ENCODE measurements at places on chromosomes 4 and X.

GRCh38 chr4:76514087-76514486, 79.1 kb downstream of the SHROOM3 start:
- DNase-seq = no peak

DNA sequence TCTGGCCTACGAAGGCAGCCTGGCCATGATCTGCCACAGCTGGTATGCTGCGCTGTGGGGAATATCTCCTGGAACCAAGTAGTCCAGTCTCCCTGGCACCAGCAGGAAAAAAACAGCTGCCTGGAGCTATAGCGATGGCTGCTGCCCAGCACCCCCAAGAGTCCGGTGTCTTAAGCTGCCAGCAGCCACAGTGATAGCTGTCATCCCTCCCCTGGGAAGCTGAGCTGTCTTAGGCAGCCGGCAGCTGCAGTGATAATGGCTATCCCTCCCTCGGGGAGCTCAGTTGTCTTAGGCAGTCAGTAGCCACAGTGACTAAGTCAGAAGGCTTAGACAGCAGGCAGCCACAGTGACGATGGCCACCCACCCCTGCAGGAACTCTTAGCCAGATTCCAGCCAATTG, 205.1 kb downstream of the STPG2 start:
- DNase-seq = no peak

DNA sequence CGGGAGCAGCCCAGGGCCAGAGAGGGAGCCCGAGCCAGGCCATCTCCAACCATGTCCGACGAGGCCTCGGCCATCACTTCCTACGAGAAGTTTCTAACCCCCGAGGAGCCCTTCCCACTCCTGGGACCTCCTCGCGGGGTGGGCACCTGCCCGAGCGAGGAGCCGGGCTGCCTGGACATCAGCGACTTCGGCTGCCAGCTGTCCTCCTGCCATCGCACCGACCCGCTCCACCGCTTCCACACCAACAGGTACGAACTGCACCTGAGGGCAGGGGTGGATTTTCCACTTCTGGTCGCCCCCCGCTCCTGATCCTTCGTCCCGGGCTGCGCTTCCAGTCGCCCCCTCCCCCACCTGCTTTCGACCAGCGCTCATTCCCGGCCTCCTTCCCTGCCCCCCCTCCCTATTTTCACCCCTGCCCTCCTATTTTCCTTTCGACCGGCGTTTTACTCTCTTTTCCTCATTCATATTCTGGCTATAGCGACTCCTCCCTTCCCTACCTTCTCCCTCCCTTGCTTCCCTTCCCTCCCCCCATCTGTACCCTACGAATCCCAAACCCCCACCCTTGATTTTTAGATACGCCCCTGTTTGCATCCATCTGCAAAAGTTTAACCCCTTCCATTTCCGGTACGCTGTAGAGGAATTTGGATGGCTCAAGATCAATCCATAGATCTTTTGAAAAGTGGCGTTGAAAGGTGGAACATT, 633 bp downstream of the FAM199X start:
- no peak for DNase-seq

DNA sequence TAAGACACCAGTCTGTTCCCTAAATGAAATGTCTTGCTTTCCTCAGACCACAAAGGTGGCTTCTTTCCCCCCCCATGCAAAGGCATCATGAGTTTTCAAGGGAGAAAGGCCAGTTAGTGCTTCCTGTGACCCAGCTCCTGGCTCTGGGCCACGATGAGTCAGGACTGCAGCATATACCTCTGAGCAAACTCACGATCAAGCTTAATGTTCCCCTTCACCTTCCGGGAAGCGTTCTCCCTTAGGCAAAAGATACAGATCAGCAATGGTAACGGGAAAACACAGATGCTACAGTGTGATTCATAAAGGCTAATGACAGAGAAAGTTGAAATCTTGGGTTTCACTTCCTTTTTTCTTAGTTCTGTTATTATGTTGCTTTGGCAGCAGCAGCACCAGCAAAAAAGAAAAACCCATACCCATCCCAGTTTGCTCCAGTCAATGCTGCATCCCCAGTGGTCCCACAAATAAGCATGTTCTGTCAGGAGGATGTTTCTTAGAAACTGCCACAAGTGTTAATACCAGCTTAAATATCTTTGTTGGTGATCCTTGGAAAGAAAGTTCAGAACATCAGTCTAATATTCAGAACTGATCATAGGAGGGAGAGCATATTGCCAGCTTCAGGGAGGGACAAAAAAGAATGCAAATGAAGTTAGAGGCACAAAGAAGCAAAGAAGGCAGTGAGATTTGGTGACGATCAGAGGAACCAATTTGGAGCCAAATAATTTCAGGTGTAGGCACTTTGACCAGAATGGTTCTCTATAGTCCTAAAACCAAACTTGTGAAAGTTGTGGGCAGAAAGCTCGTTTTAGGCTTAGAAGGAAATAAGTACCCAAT, 41.2 kb downstream of the LONRF3 start:
- no peak for DNase-seq

DNA sequence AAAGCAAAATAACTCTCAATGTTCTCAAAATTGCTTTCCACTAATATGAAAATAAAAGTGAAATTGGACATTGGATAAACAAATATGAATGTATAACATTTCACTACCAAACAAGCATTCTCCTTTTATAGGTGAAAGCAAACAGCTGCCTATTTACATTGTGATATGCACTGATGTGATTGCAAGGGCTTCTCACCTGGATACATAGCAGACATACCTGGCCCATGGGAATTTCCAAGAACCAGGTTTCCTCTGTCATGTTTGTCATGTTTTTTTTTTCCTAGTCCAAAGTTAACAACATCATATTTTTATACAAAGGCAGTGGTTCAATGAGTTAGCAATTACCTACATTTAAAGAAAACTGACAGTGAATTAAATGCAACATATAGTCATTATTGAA, 228.5 kb downstream of the ANKRD50 start:
- DNase-seq = no peak

DNA sequence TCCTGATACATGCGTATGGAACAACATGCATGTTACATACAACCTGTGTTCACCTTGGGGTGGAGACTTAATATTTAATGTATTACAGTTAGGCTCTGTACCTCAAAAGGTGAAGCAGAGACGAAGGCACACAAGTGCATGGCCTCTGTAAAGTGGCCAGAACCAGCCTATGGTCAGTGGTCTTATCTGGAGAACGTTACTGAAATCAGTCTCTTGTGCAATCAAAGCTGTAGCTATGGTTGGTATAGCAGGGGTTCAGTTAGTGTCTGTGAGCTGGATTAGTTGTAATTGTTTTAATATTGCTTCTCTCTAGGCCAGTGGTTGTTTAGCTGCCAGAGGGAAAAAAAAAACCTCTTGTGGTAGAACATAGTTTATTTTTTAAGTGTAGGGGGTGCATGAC, 2.2 kb upstream of the TMEM33 start:
- no peak for DNase-seq

GRCh38 chr4:182518421-182518820, 275.2 kb downstream of the TENM3 start:
- DNase-seq = no peak

DNA sequence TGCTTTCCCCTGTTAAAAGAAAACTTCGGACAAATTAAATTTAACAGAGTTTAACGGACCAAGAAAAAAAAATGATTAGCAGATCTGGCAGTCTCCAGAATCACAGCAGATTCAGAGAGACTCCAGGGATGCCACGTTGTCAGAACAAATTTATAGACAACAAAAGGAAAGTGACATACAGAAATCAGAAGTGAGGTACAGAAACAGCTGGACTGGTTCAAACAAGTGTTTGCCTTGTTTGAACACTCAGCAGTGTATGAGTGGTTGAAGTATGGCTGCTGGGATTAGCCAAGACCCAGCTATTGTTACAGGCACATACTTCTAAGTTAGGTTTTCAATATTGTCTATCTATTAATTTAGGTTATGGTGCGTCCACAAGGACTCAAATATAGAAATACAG, 19.1 kb downstream of the PIR start:
- DNase-seq = no peak

GRCh38 chrX:46461660-46462191, 83.5 kb downstream of the ZNF674 start:
- DNase-seq = no peak

DNA sequence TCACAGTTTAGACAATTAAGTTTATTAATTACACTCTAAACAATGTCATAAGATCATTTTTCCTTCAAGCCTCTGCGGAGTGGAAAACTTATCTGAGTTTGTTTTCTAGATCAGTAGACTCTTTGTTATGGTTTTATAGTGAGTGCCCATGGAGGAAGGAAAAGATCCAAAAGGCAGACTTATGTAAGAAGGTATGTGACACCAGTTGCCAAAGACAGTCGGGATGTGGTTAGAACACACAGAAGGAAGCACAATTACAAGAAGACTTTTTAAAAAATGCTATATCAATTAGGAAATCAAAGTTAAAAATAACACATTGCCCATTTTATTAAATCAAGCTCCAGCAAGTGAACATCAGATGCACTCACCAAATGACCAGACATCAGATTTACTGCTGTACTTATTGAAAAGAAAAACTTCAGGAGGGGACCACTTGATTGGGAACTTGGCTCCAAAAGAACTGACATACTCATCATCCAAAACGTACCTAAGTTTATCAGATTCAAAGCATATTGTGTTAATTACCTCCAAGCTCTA, 57.1 kb downstream of the NIPAL1 start:
- DNase-seq = no peak

DNA sequence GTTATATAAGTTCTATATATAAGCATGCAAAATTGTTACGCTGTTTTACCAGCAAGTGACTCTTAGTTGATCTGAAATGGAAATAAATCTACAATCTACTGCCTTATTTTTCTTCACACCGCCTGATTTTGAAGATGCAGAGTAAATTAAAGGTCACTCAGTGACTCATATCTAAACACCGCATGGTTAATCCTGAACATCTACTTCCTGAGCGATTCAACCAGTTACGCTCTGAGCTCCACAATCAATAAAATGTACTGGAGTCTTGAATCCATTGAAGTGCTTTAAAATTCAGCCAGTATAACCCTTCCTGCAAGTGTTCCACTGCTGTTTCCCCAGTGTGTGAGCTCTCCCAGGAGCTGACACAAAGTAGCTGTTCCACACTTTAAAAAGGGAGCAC, 192.8 kb downstream of the SLC7A11 start:
- no peak for DNase-seq

GRCh38 chr4:54229631-54230483, 764 bp downstream of the PDGFRA start:
- DNase-seq = no peak

- no peak for DNase-seq
These were observed 33.5 kb downstream of the CTBP1 start for GRCh38 chr4:1215141-1216075.

DNA sequence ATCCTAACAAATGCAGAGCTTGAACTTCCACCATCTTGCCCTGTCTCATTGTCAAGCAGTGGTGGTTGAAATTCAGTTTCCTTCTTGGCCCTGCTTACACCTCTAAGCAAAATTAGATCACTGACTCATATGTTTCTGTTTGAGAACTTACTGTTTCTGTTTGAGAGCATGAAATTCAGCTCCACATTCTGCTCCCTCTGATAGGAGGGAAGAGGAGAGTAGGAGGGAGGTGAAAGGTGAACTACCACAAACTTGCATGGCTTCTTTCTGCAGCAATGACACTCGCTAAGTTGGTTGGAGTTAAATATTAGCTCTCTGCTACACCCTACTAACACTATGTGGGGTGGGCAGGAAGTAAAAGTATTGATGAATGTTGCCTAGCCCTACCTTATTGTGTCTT, 117.8 kb upstream of the EDA2R start:
- no peak for DNase-seq

DNA sequence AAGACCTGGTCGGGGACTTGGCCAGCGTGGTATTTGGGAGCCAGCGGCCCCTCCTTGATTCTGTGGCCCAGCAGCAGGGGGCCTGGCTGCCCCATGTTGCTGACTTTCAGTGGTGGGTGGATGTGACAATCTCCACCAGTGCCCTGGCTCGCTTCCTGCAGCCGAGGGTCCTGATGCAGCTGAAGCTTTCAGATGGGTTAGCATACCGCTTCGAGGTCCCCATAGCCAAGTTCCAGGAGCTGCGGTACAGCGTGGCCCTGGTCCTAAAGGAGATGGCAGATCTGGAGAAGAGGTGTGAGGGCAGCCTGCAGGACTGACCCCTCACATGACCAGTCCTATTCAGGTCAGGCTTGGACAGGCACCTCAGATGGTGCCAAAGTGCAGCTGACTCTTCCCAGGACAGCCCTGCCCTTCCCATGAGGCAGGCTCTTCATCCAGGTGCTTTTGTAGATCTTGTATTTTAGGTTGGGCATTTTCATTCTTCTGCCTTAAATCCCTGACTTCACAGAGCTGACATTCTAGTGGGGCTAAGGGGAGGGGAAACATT, 15.1 kb downstream of the LNX1 start:
- no peak for DNase-seq

DNA sequence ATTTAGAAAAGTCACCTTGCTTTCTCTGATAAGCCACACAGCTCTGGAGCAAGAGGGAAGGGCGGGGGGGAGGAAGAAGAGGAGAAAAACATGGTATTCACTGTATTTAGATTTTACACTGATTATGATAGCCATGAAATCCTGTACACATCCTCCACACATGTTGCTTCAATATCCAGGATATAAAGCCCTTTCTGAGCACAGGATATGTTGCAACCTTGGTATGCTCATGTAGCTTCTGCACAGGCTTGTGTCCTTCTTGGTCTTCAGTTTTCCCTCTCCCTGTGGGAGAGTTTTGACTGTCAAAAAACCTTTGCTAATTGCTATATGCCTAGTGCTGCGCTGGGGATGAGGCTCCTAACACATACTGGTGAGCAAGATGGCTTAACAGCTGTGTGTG, 61.9 kb upstream of the DAPP1 start:
- DNase-seq = no peak

- DNase-seq = no peak
These were observed 543.1 kb downstream of the GBA3 start for GRCh38 chr4:23235628-23236390.

- no peak for DNase-seq
These were observed 133.4 kb downstream of the OPHN1 start for GRCh38 chrX:68299898-68300297.

DNA sequence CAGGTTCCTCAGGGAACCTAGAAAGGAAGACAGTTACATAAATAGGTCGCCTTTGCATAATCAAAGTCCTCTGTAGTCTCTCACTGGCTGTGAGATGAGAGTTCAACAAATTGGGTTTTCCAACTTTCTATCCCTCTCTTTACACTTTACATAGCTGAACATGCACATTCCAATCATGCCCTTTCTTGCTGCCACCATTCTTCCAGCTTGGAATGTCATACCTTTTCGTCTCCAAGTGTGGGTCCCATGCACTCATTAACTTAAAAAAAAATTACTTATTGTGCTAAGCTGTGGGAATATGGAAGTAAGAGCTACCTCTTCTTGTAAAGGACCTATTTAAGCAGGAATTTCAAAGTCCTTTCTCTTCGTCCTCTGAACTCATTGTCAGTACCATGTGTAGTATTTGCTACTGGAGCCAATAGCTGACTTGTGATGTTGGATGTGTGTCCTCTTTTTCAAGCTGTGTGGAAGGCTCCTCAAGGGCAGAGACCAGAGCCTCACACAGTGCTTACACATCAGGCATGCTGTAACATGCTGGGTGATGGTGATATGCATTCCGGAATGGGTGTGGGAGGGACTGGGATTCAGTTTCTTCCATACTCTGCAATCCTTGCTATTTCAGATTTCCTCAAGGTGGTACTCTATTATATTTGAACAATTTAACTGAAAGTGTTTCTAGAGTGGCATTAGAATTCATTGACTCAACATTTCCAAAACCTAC, 7.1 kb downstream of the ENOPH1 start:
- no peak for DNase-seq

Data from substantia nigra (tissue), 51 donors.